H9 (cell line): ENCODE measurements at places on chromosomes 6 and 20. TPM values are rescaled to one million over a fixed set of nuclear protein-coding genes. Genes with fewer than 3 reads are reported as not detected.

GRCh38 chr20:56274156-56274555 is 25.6 kb downstream of the MC3R start:
- no peaks in the 10 kb centered on the region for H3K27me3 ChIP-seq
- peaks cover 2% of the 10 kb centered on the region for H3K36me3 ChIP-seq
- no peaks in the 10 kb centered on the region for H3K4me1 ChIP-seq
- H3K27ac ChIP-seq = no peak overlapping the region
- no peak overlapping the region for H3K4me3 ChIP-seq
- no peak for DNase-seq

SLC32A1 gene
- 0.24 and 0.33 TPM in 2 replicates for total RNA-seq

DNA sequence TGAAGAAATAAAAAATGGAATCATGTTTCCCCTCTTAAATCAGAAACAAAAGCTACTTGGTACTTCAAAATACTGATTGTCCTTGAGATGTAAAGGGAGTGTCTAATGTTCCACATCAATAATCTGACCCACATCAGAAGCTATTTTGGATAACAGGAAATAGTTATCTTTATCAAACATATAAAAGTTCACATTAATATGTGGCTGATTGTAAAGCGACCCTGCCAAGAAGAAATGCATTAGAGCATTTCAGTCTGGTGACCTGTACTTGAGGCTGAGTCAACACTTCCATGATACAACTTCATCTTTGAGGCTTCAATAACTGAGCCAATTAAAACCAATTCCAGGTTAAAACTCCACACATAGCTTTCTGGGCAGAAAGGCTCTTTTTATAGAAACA is 31.8 kb downstream of the SYNE1 start:
- H3K4me1 ChIP-seq = no peaks in the 10 kb centered on the region
- no peaks in the 10 kb centered on the region for H3K36me3 ChIP-seq
- DNase-seq = no peak
- no peak overlapping the region for H3K4me3 ChIP-seq
- H3K27ac ChIP-seq = no peak overlapping the region

GRCh38 chr6:24494821-24495795 is at the start of gene ALDH5A1:
Gene ALDH5A1, plus strand, starts transcription at chr6:24494969. Its CDS starts 28 bp downstream, at chr6:24494997.
- H3K27ac ChIP-seq = no peak within 1 kb of the TSS
- peaks cover 3% of the 10 kb centered on the region for H3K36me3 ChIP-seq
- peaks cover 4% of the 10 kb centered on the region; the same call in 1 of the 2 replicates for H3K27me3 ChIP-seq

GRCh38 chr20:46085179-46085851 is 4.4 kb downstream of the NCOA5 start:
- no peak for DNase-seq
- no peak overlapping the region for H3K27ac ChIP-seq
- H3K4me3 ChIP-seq = no peak overlapping the region; the same call in 2 of the 3 replicates
- H3K27me3 ChIP-seq = no peaks in the 10 kb centered on the region
- H3K36me3 ChIP-seq = no peaks in the 10 kb centered on the region
- peaks cover 2% of the 10 kb centered on the region; the same call in 1 of the 2 replicates for H3K4me1 ChIP-seq

- H3K36me3 ChIP-seq = peaks cover 17% of the 10 kb centered on the region
- no peaks in the 10 kb centered on the region for H3K27me3 ChIP-seq
- H3K27ac ChIP-seq = no peak overlapping the region
Measured at GRCh38 chr20:8837396-8837795, 231.5 kb upstream of the PLCB4 start.

- no peaks in the 10 kb centered on the region for H3K4me1 ChIP-seq
- peak; percentile 61 for DNase-seq
- H3K27me3 ChIP-seq = peaks cover 77% of the 10 kb centered on the region
Measured at GRCh38 chr6:99613705-99614429, 7.2 kb downstream of the PRDM13 start.

GRCh38 chr6:116954938-116955337 is 77.9 kb downstream of the RFX6 start:
- H3K4me1 ChIP-seq = no peaks in the 10 kb centered on the region
- no peaks in the 10 kb centered on the region for H3K27me3 ChIP-seq
- H3K4me3 ChIP-seq = no peak overlapping the region
- DNase-seq = no peak
- H3K27ac ChIP-seq = no peak overlapping the region

- no peak overlapping the region for H3K4me3 ChIP-seq
- H3K27ac ChIP-seq = no peak overlapping the region
- no peak for DNase-seq
- H3K4me1 ChIP-seq = no peaks in the 10 kb centered on the region
- no peaks in the 10 kb centered on the region for H3K36me3 ChIP-seq
Measured at GRCh38 chr20:4835244-4836177, 113.8 kb downstream of the PRND start.

DNA sequence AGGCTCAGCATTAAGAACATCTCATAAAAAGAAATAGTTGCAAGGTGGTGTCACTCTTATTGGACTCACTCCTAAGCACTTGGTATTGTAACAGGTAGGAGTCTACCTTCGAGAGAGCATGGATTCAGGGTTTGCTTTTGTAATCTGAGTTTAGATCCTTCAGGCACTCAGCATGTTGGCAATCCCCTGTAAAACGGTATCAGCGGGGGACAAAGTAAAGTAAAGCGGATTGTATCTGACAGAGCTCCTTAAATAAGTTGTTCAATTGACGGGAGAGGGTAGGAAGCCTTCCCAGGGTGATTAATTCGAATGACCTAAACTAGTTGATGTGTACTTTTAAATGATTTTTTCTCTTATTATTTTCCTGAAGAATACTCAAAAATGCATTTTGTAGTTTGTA is 869.8 kb upstream of the EPHA7 start:
- no peaks in the 10 kb centered on the region; the same call in 1 of the 2 replicates for H3K4me1 ChIP-seq
- H3K36me3 ChIP-seq = no peaks in the 10 kb centered on the region
- no peak overlapping the region for H3K27ac ChIP-seq
- no peak for DNase-seq
- H3K27me3 ChIP-seq = no peaks in the 10 kb centered on the region

HSPA12B gene
- total RNA-seq = 2.7 and 2.9 TPM in 2 replicates

- no peaks in the 10 kb centered on the region for H3K27me3 ChIP-seq
- no peak within 1 kb of the TSS for H3K27ac ChIP-seq
- H3K4me3 ChIP-seq = no peak within 1 kb of the TSS
- no peaks in the 10 kb centered on the region; the same call in 1 of the 2 replicates for H3K4me1 ChIP-seq
Measured at GRCh38 chr20:35291654-35292503, at the start of gene FAM83C. Gene FAM83C, minus strand, starts transcription at chr20:35292425. Its CDS starts 121 bp downstream, at chr20:35292304.

- peaks cover 3% of the 10 kb centered on the region; the same call in 1 of the 2 replicates for H3K36me3 ChIP-seq
- H3K27ac ChIP-seq = no peak overlapping the region
- no peaks in the 10 kb centered on the region for H3K27me3 ChIP-seq
- H3K4me3 ChIP-seq = no peak overlapping the region
- H3K4me1 ChIP-seq = 0 out of 2 replicates have a peak, but pooled peaks cover 3% of the 10 kb centered on the region
- DNase-seq = no peak
Measured at GRCh38 chr6:16179063-16179462, 50.2 kb downstream of the MYLIP start.

DNA sequence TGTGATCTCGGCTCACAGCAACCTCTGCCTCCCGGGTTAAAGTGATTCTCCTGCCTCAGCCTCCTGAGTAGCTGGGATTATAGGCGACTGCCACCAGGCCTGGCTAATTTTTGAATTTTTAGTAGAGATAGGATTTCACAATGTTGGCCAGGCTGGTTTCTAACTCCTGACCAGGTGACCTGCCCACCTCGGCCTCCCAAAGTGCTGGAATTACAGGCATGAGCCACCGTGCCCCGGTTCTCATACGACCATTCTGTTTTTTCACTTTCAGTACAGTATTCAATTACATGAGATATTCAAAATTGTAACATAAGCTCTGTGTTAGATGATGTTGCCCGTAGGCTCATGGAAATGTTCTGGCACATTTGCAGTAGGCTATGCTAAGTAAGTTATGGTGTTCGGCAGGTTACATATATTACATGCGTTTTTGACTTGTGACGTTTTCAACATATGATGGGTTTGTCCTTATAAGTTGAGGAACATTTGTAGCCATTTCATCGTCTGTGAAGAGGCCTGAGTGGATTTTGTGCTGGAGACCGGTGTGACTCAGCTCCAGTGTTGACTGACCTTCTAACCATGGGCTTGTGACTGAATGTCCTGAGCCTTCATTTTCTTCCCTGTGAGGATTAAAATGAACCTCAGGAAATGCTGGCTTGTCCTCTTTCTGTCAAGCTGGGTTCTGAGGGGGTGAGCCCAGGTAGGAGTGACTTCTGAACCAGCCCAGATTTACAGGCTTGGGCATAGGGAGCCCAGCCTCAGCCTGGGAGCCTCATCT is 12.2 kb downstream of the PPARD start:
- H3K4me1 ChIP-seq = no peaks in the 10 kb centered on the region
- H3K36me3 ChIP-seq = peaks cover 58% of the 10 kb centered on the region
- no peak overlapping the region for H3K27ac ChIP-seq
- DNase-seq = no peak
- H3K4me3 ChIP-seq = no peak overlapping the region
- no peaks in the 10 kb centered on the region for H3K27me3 ChIP-seq

SLC26A8 gene
- total RNA-seq = 0.09 and 0.55 TPM in 2 replicates

GRCh38 chr6:168370310-168370991 is 50.9 kb upstream of the DACT2 start:
- peak; percentile 85 for DNase-seq
- H3K36me3 ChIP-seq = no peaks in the 10 kb centered on the region

DNA sequence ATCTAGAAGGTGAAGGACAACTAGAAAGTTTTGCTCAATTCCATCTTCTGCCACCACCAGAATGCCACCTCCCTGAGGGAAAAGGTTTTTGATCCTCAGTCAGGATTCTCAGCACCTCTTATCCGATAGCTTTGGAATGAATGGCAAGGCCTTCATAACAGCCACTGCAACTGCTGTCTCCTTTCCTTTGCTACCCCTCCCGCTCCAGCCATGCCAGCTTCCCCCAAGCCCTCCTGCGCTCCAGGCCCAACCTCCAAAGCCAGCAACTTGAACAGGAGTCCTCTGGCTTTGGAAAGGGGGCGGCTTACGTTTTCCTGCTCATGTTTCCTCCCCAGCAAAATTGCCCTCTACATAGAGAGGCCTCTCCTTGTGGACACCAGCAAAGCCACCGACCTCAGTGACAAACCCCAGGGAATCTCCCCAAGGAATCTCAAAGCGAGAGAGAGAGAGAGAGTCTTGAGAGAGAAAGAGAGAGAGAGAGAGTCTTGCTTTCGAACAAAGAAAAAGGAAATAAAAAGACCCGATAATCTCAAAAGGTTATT is 420 bp upstream of the BTN2A1 start:
- H3K4me1 ChIP-seq = peaks cover 3% of the 10 kb centered on the region; the same call in 1 of the 2 replicates
- H3K27ac ChIP-seq = no peak overlapping the region
- peak; percentile 58 for DNase-seq
- H3K4me3 ChIP-seq = peak overlapping the region; percentile 85
- H3K36me3 ChIP-seq = peaks cover 24% of the 10 kb centered on the region

- H3K4me1 ChIP-seq = no peaks in the 10 kb centered on the region; the same call in 1 of the 2 replicates
- no peak overlapping the region for H3K4me3 ChIP-seq
- no peak for DNase-seq
- H3K27me3 ChIP-seq = no peaks in the 10 kb centered on the region; the same call in 1 of the 2 replicates
Measured at GRCh38 chr6:44035621-44036020, 91.6 kb downstream of the MRPL14 start.

ELOVL5 gene
- 120 and 121 TPM in 2 replicates for total RNA-seq

TFAP2D gene
- not detected in 2 replicates for total RNA-seq
